Activated T-helper 1 cell treated with anti-CD3 and anti-CD28 coated beads, Interleukin-12 subunit alpha, Interleukin-12 subunit beta, Interleukin-2, Interleukin-4 antibody, amounts not matched to agents 30 ng/mL and 10 ng/mL and 1 ng/mL, durations not matched to agents 14 hours and 24 hours and 36 hours (primary cell): ENCODE measurements at places on chromosomes 6 and 20. TPM values are rescaled to one million over a fixed set of nuclear protein-coding genes. Genes with fewer than 3 reads are reported as not detected.
A peak's percentile ranks its signal among the peaks of the same experiment; 100 is the strongest.

L3MBTL3 gene
- total RNA-seq, result 5.2 and 7.4 TPM in 2 replicates

GRCh38 chr20:16749573-16749972 lies 1.4 kb downstream of the OTOR start:
- no peak for DNase-seq

GRCh38 chr20:57443349-57444265 lies 52.4 kb downstream of the RBM38 start:
- no peak for DNase-seq

DNA sequence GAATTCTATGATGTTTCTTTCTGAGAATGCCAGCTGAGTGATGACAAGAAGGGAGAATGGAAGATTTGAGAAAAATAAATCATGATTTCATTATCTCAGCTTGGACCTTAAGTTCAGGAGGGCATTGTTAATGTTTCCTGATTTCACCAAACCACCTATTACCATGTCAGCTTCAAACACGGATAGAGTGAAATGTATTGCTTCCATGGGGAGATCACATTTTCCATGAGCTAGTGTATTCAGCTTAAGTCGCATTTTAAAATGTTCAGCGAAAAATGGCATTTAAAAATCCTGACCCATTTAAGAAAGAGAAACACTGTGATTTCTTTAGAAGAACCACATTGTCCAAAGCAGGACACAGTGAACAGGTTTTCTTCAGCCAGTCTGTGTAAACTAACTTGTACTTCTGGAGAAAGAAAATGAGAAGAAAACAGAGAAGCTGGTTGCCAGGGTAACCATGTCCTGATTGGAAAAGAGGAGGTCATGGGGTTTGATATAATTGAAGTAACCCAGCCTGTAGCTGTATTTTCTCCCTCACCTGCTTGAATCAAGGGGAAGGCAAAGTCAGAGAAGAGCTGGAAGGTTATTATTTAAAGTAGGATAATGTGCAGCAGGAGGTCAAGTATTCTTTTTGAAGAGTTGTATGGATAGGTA lies 684.1 kb upstream of the NRSN1 start:
- DNase-seq, result no peak

GSTA1 gene
- not detected in 2 replicates for total RNA-seq

PHACTR3 gene
- total RNA-seq, result not detected in 2 replicates

GRCh38 chr6:120994573-120994967 lies 339.7 kb downstream of the TBC1D32 start:
- no peak for DNase-seq

GJE1 gene
- not detected in 2 replicates for total RNA-seq

DNA sequence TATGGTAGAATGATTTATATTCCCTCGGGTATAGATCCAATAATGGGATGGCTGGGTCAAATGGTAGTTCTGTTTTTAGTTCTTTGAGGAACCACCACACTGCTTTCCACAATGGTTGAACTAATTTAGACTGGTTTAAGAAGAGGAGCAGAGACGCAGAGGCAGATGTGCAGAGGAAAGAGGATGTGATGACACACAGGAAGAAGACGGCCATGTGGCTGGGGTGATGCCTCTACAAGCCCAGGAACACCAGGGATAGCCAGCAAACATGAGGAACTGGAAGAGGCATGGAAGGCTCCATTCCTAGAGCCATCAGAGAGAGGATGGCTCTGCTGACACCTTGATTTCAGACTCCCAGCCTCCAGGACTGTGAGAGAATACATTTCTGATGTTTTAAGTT lies 218.3 kb upstream of the DTNBP1 start:
- DNase-seq, result no peak

- no peak for DNase-seq
These were observed 278.0 kb downstream of the SMOC2 start for GRCh38 chr6:168718821-168719475.

RBM24 gene
- not detected in 2 replicates for total RNA-seq

FGD2 gene
- 0.65 and 1.5 TPM in 2 replicates for total RNA-seq

DNA sequence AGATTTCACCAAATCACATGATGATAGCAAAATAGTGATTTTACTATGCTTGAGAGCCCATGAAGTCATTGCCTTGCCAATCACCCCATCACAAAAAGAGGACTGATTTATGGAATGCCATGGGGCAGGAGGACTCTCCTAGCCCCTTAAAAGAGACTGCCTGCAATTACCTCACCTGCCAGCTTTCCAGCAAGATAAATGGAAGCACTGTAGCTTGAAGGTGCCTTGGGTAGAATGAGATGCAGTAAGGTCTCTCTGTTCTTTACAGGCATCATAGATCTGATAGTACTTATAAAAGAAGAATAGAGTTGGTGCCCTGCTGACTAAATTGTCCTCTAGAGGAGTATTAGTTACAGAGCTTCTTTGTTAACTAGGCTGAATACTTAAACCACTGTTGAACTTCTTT lies 242.3 kb downstream of the TMEM242 start:
- DNase-seq, result no peak

DNA sequence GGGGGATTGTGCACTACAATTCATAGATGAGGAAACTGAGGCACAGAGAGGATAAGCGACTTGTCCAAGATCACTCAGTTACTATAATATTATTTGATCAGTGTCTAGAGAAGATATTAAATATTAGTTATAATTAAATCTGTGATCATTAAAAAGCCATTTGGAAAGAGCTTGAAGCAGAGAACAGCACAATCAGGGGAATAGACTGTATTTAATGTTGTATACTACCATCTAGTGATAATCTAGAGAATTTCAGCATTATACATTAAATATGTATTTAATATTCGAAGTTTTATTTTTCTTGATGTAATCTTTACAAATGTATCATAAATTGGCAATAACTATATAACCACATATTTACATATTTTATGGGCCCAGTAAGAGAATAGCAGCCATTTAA lies 20.1 kb upstream of the MTCL3 start:
- no peak for DNase-seq

RCAN2 gene
- 0.44 and 0.59 TPM in 2 replicates for total RNA-seq

TOMM34 gene
- total RNA-seq, result 53.0 and 55.4 TPM in 2 replicates

NTSR1 gene
- not detected in 2 replicates for total RNA-seq

DNA sequence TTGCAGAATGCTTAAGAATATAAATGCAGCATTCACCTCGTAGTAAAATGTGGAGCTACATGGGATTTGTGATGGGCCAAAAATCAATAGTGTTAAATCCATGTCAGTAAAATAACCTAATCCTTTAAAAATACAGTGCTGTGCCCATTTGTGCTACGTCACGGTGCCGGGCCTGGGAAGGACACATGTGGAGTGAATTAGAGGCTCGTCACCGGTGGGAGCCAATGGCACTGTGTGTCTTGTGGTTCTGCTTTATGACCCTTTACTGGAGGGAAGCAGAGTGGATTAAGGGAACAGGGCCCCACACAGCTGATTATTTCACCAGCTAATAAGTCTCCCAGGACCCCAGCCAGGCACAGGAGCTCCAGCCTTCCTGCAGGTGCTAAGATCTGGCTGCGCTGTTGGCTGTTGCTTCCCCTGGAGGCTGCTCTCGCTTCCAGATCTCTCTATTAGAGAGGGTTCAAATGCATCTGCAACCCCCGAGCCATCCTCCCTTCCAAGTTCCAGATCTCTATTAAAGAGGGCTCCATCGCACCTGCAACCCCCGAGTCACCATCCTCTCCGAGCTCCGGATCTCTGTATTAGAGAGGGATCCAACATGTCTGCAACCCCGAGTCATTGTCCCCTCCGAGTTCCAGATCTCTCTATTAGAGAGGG lies 405.8 kb downstream of the CDH4 start:
- DNase-seq, result no peak

GRCh38 chr6:14235653-14236356 lies 118.2 kb downstream of the CD83 start:
- no peak for DNase-seq

CST5 gene
- total RNA-seq, result not detected in 2 replicates

- DNase-seq, result no peak
These were observed 28.5 kb upstream of the MAP3K4 start for GRCh38 chr6:160962835-160963623.

DNA sequence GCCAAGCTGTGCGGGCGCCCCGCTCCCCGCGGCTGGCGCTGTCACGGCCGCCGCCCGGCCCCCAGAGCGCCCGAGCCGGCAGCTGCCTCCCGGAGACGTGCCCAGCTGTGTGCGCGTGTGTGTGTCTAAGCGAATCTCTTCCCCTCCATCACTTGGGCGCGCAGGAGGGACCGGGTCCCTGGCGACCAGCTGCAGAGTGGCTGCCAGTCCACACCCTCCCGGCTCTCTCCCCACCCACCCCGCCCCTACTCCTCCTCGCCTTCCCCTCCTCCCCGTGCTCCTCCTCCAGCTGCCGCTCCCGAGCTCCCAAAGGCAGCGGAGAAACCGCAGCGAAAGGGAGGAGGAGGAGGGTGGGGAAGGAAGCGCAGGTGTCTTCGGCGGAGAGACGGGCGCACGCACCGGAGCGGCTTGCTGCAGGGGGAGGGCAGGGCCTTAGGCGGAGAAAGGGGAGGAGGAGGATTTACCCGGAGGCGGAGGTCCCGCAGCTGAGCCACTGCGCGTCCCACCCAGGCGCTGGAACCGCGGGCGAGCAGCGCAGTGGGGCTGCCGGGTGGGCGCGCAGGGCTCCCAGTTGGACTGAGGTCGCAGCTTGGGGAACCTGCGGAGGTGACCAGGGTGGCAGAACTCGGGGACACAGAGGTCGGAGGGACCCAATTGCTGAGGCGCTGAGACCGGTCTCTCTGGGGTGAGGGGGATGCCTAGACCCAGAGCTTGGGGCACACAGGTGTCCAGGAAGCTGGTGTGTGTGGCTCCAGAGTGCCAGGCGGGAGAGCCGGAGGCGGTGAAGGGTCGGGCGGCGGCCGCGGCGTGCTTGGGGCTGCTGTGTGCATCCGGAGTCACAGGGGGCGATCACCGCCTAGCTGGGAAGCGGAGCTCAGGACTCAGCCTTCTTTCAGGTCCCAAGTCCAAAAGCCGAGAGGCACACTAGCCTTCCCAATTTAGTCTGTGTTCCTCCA lies at the start of gene HS3ST5:
TSS of gene HS3ST5 (minus strand) at position 198 of the 956 bp plus-strand sequence. CDS start 280,178 bp downstream, outside the sequence.
- DNase-seq, result no peak

DNA sequence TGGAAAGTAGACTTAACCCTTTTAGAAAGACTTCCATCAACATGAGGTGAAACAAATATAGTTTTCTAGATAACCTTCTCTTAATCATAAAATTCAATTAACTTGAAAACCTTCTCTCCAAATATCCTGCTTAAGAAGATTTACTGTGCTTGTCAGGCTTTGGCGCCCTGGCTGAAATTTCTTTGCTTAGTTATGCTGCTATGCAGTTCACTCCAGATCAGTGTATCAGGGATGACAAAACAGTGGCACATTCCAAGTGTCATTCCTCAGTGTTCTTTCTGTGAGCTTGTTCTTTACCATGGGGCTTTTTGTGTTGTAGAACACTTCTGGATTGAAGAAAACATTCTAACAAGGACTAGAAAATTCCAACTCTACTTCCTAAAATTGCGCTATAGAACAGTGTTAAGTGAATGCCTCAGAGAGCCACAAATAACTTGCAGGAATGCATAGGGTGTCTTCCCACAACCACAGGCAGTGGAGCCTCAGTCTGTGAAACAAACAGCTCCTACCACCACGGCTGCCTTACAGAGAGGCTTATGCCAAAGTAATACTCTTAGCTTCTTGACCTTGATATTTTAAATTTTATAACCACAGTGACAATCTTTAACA lies 443.6 kb downstream of the CDC5L start:
- DNase-seq, result no peak

- DNase-seq, result no peak
These were observed 129.6 kb upstream of the CST7 start for GRCh38 chr20:24819331-24819965.

DNA sequence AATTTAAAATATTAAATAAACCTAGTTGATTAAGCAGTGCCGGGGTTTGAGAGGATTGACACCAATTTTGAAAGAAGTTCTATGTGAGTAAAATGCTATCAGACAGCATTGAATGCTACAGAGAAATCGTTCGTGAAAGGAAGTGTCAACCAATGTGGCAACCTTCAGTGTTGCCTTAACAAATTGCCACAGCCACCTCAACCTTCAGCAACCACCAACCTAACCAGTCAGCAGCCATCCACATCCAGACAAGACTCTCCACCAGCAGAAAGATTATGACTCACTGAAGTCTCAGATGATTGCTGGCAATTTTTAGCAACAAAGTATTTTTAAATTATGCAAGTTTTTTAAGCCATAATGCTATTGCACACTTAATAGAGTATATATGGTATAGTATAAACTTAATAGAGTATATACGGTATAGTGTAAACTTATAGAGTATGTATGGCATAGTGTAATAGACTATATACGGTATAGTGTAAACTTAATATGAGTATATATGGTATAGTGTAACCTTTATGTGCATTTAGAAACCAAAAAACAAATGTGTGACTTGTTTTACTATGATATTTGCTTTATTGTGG lies 65.3 kb upstream of the ID4 start:
- peak; percentile 14 for DNase-seq

DNA sequence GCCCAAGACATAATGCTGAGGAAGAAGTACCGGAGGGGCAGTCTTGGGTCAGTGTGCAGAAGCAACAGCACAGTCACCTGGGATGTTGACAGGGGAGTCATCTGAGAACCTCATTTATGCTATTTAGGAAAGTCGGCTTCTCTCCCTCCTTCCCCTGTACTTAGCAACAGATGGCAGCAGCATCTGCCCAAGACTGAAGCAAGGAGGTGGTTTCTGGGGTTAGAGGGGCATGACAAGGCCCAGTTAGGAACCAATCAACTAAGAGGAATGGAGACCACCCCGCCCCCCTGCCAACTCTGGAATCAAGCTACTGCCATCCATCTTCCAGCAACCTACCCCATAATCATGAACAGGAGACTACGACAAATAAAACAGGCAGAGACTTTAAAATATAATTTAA lies 21.7 kb downstream of the RIPK1 start:
- DNase-seq, result no peak

GRCh38 chr6:157432231-157432891 lies 51.4 kb downstream of the ZDHHC14 start:
- no peak for DNase-seq

DNMT3B gene
- 0.75 and 0.93 TPM in 2 replicates for total RNA-seq

PRSS16 gene
- 0.13 and 0.98 TPM in 2 replicates for total RNA-seq

DNA sequence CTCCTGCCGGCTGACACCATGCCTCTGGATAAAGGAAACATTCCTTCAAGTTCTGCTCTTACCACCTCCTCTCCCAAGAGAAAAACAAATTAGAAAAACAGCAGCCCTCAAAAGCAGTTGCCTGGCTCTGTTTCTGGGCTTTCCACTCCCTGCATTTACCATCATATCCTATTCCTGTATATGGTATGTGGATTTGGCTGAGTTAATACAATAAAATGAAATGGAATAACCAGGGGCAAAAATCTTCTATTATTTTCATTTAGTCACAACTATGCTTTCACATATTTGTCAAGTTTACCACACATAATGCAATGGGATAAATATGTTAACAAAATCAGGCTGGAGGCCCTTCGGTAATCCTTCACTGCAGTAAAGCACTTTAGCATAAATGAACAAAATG lies 34.3 kb downstream of the COL12A1 start:
- DNase-seq, result no peak

- DNase-seq, result no peak
These were observed 54.7 kb upstream of the GGTLC1 start for GRCh38 chr20:24043294-24043693.

DNA sequence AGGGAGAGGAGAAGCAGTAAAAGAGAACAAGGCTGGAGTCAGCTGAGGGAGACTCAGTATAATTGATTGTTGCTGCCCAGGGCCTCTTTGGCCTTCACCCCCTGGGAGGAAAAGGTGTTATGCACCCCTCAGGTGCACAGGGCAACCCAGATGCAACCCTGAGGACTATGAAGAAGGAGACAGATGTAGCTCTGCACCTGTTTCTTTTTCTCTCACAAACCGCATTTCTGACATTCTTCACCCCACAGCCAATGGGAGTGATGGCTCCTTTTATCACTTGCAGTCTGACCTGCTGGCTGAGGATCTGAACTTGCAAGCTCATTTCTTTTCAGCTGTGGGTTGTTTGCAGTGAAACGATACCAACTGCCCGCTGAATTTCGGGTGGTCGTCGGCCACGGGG lies 64.1 kb upstream of the F13A1 start:
- no peak for DNase-seq

GRCh38 chr20:11702721-11703518 lies 214.8 kb upstream of the BTBD3 start:
- no peak for DNase-seq

MTFR2 gene
- 23.3 and 27.6 TPM in 2 replicates for total RNA-seq
